ENCODE measurements at places on chromosomes 4 and X.

- no peak for DNase-seq
These were observed 145.4 kb downstream of the QDPR start for GRCh38 chr4:17366496-17366895.

- DNase-seq = no peak
These were observed 18.8 kb upstream of the CLDN34 start for GRCh38 chrX:9948406-9948805.

- DNase-seq = no peak
These were observed 192.5 kb upstream of the ADAMTS3 start for GRCh38 chr4:72761368-72762038.

DNA sequence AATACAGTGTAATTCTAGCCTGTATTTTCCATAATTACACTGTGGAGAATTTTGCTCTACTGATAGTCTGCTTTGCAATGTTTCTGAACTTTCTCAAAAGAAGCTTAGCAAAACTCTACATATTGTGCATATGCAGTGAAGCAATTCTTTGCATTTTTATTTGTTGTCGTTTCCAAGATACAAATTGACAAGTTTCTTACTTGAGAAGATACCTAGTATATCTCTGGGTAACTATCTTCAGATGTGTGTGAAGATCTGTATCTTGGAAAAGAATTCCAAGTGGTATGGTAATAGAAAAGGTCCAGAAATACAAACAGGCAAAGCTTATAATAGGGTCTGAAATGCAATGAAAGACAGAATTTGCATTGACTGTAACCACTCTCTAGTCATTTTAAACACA, 1119.8 kb upstream of the INTU start:
- DNase-seq = no peak

Data from cardiac septum (tissue), 1 donor.